ENCODE measurements at places on chromosomes 2 and 18.

DNA sequence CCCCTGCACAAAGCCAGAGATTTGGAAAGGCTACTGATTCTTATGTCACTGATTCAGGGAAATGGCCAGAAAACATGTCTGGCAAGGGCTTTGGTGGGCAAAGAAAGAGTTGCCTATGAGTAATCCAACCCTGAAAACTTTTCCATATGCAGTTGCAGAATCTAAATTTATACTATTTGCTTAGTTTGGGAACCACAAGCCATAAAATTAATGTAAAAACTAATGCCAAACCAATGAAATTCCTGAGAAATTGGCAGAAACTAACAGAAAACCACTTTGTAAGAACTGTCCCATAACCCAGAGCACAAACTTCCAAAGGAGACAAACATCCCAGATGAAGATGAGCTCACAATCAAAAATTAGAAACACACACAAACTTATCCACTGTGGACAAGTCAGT lies 48.8 kb downstream of the TCF4 start:
- no peak for DNase-seq

GRCh38 chr2:95278637-95279225 lies 4.5 kb downstream of the PROM2 start:
- no peak for DNase-seq

DNA sequence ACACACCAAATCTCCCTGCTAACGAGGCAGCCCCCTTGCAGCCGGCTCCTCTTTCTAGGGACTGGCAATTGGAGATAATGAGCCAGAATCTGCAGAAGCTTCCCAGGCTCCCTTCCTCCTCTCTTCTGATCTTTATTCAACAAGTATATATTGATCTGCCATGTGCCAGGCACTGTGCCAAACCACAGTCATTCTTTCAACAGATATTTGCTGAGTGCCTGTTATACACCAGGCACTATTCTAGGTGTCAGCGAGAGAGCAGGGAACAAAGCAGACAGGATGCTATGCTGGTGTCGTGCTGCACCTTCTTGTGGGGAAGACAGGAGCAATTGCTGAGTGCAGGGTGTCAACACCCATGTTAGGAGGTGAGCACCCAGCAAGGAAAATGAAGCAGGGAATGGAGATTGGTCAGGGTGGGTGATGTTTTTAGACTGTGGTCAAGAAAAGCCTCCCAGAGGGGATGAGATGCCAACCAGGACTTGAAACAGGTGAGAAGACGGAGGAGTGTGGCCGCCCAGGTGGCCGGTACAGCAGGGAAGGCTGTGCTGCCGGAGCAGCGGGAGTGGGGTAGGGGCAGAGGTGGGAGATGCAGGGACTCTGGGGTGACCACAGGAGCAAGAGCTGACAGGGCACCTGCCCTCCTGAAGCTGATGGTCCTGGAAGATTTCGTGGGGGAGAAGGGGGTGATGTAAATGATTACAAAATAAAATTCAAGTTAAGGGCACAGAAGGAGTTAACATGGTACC lies 307.6 kb upstream of the RAB12 start:
- no peak for DNase-seq

GRCh38 chr2:9336241-9336575 lies 87.1 kb downstream of the ITGB1BP1 start:
- no peak for DNase-seq

DNA sequence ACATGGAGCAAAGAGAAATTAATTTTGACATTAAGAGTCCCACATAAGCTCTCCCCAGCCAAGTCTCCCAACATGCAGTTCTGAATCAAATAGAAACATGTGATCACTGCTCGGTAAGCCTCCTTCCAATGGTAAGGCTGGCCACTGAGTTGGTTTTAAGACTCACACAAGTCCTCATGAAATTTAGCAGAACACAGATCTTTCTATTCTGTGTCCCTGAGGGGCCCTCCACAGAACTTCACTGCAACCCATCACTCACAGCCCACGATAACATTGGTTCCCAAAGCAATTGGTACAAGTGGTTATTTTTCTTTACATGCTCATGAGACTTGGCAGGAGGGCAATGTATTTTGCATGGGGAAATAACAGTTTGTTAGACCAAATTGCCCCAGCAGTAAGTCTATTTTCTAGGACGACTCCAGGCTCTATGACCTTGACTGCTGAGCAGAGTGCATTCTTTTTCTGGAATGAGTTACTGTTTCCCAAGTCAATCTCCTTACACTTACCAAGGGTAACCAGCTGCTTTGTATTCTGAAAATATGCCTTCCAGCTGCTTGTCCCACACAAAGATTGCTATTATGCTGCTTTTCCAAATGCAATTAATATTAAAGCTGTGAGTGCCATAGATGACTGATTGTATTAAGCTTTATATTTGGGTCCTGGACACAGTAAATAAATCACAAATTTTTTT lies 142.3 kb upstream of the TANK start:
- DNase-seq = no peak

DNA sequence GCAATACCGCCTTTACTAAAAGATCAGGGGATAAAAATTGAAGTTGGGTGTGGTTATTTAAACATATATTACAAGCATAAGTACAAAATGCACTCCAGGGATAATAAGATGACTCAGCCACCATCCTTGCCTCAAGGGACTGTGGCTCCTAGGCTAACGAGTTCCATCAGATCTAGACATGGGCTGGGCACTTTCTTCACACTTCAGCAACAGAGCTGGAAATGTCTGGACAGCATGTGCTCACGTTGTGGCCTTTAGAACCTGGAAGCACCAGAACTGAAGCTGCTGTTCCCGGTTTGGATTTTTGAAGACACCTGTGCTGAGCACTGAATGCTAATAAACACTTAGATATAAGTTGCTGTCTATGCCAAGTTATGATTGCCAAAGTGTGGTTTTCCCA lies 384.2 kb upstream of the SALL3 start:
- no peak for DNase-seq

DNA sequence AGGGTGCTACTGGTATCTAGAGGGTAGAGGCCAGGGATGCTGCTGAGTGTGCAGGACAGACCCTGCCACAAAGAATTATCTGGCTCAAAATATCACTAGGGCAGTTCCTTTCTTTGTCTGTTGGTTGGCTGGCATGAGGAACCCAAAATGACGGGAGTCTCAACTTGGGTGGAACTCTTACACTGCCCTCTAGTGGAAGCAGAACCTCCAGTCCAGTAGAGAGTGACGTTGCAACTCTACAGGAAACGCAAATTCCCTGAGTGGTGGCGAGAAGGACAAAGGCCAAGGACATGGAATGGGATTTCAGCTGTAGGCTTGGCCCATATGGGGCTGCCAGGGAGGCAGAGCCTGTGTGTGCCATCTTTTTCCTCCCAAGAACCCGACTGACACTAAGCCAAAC lies 47.1 kb downstream of the COPS8 start:
- DNase-seq = no peak

- no peak for DNase-seq
Measured at GRCh38 chr18:60895181-60895580, 438.0 kb upstream of the CDH20 start.

DNA sequence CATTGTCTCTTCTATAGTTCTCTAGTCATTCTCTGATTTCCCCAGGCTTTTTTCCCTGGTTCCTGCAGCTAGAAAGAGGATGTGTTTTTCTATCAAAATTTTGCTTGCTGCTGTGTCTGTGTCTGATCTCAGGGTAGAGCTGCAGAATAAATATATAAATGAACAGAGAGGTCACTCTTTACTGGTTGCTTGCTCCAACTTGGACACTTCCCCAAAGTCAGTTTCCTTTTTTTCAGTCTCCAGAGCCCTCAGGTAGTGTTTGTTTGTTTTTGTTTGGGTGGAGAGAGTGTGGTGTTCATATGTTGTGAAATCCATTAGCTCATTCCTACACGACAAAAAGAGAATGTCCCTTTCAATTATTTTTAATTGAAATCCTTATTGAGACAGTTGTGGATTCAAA lies 85.8 kb downstream of the CERS6 start:
- no peak for DNase-seq

All from stimulated activated CD8-positive, alpha-beta memory T cell treated with anti-CD3 and anti-CD28 coated beads, Interleukin-4, amount 100 ng/mL, for 4 hours (primary cell).